ENCODE measurements at places on chromosomes 1 and 21.

GRCh38 chr1:248127653-248128052 is 17.3 kb upstream of the OR2M5 start:
- no peak for DNase-seq

- no peak for DNase-seq
These were observed 182.2 kb downstream of the DHRS3 start for GRCh38 chr1:12435639-12436344.

- no peak for DNase-seq
These were observed 3.5 kb downstream of the PLPP3 start for GRCh38 chr1:56575865-56576264.

DNA sequence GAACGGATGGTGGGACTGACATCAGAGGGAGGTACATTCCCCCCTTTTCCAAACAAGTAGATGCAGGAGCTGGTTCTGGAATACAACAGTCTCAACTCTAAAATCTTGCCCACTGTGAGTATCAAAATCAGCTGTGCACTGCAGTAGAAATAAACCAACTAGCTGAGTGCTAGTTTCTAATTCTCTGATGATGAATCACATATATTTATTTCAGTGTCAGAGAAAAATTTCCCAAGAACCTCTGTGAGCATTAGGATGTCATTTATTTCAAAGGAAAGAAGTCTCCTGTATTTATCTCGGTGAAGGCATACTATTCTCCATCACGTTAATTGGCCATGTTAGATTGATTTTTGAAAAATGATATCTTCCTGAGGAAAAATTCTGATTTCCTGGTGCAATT is 67.1 kb downstream of the LHX9 start:
- no peak for DNase-seq

- peak; percentile 93 for DNase-seq
These were observed 2.7 kb upstream of the SDC3 start for GRCh38 chr1:30911059-30911954.

All from Peyer's patch (tissue), 4 donors.